ENCODE measurements at places on chromosomes 3 and 15.
A peak's percentile ranks its signal among the peaks of the same experiment; 100 is the strongest.

GRCh38 chr15:57124036-57124435, 205.6 kb downstream of the TCF12 start:
- no peak for DNase-seq

- DNase-seq, result no peak
These were observed 17.6 kb downstream of the C15orf62 start for GRCh38 chr15:40787344-40787841.

DNA sequence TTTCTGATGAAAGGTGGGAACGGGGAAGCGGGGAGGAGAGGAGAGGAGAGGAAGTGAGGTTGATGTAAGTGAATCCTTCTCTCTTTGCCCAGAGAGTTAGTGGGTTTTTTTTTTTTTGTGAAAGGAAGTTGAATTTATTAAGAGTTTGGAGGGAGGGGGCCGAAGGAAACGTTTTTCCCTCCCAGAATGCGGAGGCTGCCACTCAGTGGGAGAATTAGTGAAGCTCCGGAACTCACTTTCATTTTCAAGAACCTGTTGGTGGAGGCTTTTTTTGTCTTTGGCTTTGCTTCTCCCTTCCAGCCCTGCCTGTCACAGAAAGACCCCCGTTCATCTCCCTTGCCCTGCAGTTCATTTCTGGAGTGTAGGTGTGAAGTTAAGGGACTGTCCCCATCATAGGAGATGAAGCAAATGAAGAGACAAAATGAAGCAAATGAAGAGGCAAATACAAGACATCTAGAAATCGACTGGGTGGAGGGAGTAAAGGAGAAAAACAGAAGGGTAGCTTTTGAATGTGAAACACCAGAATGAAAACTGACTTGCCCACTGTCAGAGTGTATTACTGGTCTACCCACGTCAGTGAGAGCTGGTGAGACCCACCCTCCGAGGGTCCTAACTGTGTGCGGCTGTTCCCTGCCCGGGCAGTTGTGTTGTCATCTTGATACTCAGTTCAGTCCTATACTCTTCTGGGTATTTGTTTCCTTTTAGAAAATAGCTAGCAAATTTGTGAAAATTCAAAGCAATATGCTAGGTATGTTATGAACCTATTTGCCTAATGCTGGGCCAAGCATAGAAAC, 91.5 kb downstream of the ITPR1 start:
- DNase-seq, result peak; percentile 69

- no peak for DNase-seq
These were observed 39.4 kb upstream of the LINGO1 start for GRCh38 chr15:77672135-77672534.

DNA sequence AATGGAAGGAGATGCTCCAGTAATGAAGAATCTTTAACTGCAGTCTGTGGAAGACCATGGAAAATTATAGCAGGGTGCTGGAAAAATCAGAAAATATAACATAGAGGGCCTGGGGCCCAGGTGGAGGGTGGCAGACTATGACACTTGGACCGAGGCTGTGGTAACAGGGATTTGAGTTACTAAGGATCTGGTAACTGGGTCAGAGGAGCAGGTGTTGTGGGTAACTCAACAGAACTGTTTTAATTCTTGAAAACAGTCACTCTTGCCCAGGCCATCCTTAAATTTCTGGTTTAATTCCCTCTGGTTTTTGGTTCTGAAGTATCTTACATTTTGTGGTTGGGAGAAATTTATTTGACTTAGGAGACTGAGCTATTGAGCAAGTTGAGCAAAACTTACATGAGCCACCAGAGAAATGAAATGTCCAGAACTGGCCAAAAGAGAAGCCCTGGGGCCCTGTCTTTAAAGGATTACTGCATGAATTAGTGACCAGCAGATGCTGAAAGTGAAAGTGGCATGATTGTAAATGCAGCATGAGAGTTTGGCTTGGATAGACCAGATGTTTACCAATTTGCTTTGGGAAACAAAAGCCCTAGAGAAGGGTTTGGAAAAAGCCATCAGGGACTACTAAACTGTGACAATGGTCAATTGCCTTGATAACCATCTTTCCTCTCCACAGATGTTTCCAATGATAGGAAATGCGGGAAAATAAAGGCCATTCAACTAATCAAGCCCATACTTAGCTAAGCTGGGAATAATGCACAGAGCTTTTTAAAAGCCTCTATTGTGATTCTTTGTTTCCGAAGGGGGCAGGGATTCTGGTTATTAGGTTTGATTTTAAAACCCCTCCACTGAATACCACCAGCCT, 374.9 kb upstream of the TGFBR2 start:
- peak; percentile 32 for DNase-seq

- no peak for DNase-seq
These were observed 35.9 kb upstream of the GOLGA6L9 start for GRCh38 chr15:82393671-82394070.

DNA sequence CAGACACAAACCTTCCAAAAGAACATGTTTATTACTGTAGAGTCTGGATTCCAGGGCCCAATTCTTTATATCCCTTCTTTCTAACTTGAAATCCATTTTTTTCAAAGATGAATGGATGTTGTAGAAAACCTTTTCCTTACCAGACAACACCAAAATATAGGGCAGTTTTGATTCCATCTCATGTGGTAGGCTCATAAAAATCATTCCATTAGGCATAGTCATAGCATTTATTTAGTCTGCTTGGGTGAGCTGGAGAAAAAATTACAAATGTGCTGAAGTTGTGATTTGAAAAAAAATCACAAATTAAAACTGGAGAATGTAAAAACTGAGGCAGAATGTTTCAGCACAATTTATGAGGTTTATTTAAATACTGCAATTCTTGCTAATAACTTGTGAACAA, 199.3 kb upstream of the TBC1D5 start:
- no peak for DNase-seq

DNA sequence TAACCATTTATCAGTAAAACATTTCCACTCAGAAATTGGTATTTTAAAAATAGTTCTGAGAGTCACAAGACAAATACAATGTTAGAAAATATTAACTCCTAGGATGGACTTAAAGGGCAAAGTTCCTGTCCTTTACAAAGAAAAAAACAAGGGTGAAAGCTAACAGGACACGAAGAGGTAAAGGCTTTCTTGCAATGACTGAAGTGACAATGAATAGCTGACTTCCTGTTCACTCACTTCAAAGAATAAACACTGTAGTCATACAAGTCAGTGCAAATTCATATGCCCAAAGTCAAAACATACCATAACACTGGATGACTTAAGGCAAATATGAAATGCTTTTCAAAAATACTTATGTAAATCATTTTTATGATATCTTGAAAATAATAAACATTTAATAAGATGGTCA, 1389.8 kb upstream of the ALCAM start:
- no peak for DNase-seq
